Stimulated activated CD8-positive, alpha-beta memory T cell treated with anti-CD3 and anti-CD28 coated beads, Interleukin-7, amount 100 ng/mL, for 1 hour (primary cell): ENCODE measurements at places on chromosomes 1 and 21.

DNA sequence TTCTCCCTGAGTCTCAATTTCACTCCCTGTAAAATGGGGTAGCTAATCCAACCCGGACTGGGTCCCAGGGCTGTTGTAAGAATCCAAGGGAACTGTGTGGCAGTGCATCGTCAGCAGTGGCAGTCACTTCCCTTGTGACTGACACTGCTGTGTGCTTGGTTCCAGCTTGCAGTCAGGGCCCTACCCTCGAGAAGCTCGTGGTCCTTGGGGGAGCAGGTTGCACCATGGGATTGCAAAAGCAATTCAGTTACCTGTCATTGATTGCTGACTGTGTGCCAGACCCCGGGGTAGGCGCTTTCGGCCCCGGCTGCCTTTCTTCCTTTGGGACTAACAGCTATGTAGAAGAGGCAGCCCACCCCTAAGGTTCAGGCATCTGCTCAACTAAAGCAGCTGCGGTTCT lies 2.9 kb downstream of the PTPRF start:
- no peak for DNase-seq

DNA sequence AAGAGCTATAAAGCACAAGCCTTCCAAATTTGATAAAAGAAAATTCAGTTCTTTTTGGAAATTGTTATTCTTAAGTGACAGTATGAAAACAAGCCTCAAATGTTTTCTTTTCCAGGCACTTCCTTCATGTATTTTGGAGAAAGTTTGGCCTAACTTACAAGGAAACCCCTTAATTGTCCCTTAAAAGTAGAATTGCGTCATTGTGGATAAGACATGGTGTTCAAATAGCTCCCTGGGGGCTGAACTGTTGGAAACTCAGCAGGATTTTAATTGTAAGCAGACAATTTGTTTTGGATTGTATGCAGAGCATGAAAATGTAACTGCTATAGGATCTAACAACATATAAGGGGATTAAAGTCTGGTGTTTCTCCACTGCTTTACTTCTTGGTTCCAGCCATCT lies 35.4 kb upstream of the FGGY start:
- no peak for DNase-seq

- DNase-seq, result no peak
These were observed 561 bp downstream of the KIF2C start for GRCh38 chr1:44740179-44740617.

DNA sequence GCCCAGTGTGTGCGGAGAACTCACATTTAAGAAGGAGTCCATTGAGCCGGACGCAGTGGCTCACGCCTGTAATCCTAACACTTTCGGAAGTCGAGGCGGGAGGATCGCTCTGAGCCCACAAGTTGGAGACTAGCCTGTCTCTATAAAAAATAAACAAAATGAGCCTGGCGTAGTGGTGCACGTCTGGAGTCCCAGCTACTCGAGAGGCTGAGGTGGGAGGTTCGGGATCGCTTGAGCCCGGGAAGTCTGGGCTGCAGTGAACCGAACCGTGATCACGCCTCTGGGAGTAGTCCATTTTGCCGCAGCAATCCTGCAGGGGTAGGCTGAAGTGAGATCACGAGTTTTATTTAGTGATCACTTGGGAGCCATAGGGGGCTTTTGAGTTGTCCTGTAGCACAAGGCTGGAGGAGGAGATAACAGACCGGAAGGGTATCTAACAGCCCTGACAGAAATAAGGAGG lies 497 bp upstream of the FUCA1 start:
- DNase-seq, result no peak

- DNase-seq, result no peak
These were observed 57.5 kb upstream of the IL12RB2 start for GRCh38 chr1:67250051-67250653.

GRCh38 chr21:45041351-45041805 lies 33.0 kb upstream of the ADARB1 start:
- no peak for DNase-seq

GRCh38 chr1:26991310-26992116 lies 2.0 kb upstream of the TRNP1 start:
- DNase-seq, result no peak
